ENCODE measurements at places on chromosomes 16 and 17.
A peak's percentile ranks its signal among the peaks of the same experiment; 100 is the strongest.

GRCh38 chr16:9225527-9226316 lies 134.3 kb downstream of the HAPSTR1 start:
- no peak for DNase-seq

DNA sequence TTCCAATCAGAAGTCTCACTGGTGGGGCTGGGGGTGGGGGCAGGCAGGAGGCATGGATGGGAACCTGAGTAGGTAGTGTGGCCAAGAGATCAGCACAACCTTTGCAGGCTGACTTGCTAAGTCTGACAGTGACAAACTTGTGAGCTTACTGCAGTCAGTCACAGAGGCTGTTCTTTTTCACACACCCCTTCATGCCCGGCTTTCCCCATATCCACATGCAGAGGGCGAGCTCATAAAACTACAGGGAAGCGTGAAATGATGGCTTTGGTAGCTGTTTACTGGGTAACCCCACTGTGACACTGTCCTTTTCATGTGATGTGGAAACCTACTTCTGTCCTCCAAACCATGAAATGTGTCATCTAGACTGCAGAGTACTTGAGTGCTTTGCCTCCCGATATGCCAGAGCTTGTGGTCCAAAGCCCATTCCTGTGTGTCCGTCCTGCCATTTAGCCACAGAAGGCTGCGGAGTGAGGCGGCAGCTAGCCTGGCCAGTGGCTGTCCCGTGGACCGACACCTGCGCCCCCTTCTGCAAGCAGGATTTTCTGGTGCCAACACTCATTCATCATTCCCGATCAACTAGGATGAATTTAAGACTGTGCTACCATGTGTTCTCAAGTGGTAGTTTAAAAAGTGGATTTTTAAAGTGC lies 9.8 kb downstream of the GEMIN4 start:
- DNase-seq, result no peak

GRCh38 chr16:55341681-55342080 lies 17.7 kb downstream of the IRX6 start:
- no peak for DNase-seq

DNA sequence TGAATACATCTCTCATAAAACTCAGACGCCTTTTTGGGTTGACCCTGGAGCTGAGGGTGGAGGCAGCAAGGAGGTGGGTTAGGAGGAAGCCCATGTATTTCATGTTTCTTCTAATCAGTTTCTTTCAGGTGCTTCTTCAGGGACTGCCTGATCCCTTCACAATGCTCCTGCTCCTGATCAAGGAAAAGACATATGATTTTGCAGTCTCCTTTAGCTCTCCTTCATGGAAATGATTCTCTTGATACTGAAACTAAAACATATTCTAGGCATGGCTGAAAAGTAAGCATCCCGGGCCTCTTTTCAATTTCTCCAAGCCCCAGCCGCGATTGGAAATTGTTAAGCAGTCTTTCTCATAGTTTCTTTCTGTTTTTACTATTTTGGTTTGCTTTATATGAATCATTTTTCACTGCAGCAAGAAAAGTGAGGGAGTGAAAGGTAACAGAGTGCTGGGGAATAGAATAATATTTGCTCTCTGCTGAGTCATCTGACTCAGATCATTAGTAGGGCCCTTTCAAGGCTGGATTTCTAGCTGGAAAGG lies 730.7 kb downstream of the CDH11 start:
- DNase-seq, result no peak

- no peak for DNase-seq
Observed at GRCh38 chr17:9594065-9594464, 17.6 kb downstream of the CFAP52 start.

GRCh38 chr16:85173146-85173980 lies 61.1 kb upstream of the CIBAR2 start:
- no peak for DNase-seq

DNA sequence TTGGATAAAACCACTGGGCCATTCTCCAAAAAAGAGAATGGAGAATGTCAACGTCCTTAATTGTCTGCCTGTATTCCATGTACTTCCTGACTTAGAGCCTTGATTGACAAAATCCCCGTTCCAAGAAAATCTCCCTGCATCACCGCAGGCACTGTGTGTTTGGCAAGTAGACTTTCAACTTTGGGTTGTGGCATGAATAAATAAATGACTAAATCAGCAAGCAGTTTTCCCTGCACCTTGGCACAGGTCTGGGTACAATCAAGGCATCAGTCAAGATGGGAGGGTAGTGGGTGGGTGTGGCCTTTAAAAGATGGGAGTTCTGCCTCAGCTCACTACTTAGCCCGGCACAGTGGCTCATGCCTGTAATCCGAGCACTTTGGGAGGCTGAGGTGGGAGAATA lies 248.5 kb upstream of the RPL38 start:
- no peak for DNase-seq

DNA sequence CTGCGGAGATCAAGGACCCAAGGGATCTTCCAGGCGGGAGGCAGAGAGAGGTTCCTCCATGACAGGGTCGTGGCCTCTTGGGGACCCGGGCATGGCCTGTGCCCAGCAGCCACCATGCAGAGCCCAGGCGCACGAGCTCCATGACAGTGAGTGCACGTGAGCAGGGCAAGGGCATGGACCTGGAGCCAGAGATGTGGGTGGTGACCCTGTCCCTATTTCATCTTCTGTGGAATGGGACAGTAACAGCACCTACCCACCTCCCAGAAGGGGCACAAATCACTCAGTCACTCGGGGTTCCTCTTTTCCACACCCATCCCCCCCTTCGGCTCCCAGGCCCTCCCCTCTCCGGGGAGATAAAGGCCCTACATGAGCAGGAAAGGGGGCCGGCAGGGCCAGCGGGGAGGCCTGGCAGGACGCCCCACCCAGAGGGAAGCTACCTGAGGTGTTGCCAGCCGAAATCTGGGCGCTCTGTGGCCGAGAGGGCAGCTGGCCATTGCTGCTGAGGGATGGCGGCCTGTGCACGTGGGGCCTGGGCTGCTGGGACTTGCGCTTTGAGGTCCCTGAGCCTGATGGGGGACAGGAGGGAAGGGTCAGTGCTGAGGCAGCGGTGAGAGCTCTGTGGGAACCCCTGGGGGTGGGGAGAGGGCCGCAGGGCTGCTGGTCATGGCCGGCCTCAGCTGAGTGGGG lies 10.4 kb downstream of the UBALD2 start:
- no peak for DNase-seq

DNA sequence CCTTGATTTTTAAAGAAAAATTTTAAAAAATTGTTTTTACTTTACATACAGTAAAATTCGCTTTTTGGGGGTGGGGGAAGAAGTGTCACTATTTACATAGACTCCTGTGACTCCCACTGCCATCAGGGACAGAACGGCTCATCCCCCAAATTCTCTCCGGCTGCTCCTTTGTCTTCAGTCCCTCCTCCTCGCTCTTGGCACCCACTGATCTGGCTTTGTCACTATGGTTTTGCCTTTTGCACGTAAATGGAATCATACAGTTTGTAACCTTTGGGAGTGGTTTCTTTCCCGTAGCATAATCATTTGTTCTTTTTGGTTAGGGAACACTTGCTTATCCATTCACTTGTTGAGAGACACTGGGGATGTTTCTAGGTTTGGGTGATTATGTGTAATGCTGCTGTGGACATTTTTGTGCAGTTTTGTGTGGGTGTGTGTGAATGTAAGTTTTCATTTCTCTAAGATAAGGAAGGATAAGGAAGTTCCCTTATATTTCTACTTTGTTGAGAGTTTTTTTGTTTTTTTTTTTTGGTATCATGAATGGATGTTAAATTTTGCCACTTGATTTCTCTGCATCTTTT lies 27.4 kb downstream of the RAB11FIP4 start:
- DNase-seq, result no peak

DNA sequence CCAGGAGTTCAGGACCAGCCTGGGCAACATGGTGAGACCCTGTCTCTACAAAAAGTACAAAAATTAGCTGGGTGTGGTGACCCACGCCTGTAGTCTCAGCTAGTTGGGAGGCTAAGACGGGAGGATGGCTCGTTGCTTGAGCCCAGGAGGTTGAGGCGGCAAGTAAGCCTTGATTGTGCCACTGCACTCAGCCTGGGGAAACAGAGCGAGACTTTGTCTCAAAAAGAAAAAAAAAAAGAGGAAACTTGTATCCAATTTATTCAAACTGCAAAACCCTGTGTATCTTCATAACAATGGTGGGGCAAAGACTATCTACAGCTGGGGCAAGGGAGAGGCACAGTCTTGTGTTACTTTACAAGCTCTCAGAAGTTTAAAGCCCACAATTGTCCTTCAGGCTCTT lies 21.5 kb downstream of the GRB7 start:
- no peak for DNase-seq

GRCh38 chr16:67040906-67041305 lies 12.0 kb downstream of the CBFB start:
- no peak for DNase-seq

- DNase-seq, result no peak
Observed at GRCh38 chr17:12618557-12618956, 47.1 kb upstream of the MYOCD start.

DNA sequence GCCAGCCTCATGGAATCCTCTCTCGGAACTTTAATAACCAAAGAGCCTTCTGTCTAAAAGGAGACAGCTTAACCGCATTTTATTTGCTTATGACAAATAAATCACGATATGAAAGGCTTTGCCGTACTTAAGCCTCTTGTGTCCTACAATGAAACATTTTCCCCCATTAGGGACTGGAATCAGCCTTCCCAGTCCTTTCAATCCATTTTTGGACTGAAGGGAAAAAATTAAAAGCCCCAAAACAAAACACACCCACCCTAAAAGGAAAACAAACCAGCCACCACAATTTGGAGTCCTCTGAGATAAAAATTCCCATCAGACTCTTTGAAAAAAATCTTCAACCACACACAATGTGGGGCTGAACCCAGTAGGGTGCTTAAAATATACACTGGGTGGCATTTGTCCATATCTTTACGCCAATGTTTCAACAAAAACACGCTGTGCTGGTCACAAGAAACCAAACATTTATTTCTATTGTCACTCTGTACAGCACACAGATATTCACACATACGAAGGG lies 3.0 kb downstream of the HOXB4 start:
- DNase-seq, result no peak

GRCh38 chr17:18910326-18910725 lies 41.6 kb upstream of the SLC5A10 start:
- no peak for DNase-seq

DNA sequence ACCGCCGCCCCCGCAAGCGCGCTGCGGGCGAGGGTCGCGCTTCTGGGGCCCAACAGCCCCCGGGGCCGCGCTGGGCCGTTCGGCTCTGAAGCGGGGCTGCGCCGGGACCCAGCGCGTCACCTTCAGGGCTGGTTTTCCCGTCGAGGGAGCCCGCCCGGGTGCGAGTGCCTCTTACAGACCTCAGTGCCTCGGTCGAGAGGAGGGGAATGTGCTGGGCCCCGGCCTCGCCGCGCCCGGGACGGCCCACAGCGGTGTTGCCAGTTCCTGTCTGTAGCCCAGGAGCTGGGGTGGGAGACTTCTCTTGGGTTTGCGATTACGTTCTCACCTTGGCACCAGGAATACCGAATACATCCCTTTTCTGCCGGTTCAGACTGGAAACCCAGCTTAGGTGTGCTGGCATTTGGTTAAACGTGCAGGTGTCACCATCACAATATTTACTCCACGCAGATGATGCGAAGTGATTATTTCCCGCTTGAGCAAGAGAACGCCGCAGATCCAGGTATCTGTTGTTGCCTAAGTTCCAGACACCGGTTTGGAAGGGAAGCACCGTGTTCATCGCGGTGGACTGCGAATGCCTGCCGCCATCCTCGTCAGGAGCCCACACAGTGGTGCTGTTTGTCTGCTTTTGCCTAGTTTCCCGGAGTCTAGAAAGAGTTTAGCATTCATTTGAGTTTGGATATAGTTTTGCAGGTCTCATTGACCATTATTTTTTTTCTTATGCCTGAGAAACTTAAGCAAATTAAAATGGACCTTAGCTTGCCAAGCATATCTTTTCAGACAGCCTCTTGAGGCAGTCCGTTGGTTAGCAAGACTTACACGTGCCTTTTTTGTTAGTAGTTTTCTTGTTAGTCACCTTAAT lies 914 bp downstream of the MAP1LC3B start:
- no peak for DNase-seq

DNA sequence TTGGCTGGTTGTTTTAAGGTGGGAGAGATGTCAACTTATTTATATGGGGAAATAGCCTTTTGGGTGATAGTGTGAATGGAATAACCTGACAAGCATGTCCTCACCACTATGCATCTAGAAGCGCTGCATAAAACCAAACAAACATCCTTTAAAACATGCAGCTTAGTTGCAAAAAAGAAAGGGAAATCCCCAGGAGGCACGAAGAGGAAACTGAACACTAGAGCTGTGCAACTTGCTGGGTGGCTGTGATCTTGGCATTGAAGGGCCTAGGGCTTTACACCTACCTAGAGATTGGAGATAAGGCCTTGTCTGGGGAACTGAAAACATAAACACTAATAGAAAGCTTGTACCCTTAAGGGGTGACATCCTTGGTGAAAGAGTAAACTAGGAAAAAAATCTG lies 7.3 kb downstream of the C16orf54 start:
- peak; percentile 35 for DNase-seq

DNA sequence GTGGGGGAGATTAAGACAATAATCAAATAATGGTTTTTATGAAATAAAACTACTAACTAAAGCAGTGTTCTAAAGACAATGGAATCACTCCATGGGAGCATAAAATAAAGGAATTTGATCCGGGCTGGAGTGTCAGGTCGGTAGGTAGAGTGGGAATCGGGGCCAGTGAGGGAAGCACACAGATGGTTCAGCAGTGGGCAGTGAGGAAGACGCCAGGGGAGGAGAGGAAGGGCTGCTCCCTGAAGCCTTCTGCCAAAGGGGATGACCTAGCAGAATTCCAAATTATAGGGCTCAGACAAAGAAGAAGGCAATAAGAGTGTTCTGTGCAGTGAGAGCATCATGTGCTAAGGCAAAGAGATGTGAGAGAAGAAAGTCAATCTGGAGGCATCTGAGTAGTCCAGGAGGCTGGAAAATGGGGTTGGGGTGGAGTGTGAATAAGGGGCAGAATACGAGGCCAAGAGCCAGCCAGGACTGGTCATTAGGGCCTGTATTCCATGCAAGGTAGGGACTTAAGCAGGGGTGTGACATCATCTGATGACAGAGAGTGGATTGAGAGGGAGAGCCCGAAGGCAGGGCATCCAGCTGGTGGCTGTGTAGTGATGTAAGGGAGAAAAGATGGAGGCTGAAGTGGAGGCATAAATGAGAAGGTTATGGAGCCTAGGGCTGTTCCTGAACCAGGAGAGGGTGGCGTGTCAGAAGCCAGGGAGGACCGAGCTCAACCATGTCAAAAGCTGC lies 137.6 kb downstream of the COPRS start:
- DNase-seq, result no peak

DNA sequence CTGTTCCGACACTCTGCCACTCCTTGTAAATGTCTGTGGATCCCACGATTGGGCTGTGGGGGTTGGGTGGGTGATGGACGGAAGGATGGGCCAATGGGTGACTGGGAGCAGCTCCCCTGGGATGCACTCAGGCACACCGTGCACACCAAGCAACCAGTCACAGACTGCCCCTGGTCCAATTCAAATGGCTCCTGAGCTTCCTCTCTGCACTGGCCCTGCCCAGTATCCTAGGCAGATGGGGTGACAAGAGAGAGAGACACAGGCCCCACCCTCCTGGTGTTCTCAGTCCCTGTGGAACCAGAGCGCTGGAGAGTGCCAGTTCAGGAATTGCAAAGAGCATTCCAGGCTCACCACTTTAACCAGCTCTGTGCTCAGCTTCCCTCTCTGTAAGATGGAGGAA lies 32.8 kb downstream of the BEAN1 start:
- DNase-seq, result no peak

- DNase-seq, result no peak
Observed at GRCh38 chr17:55437159-55437605, 15.5 kb upstream of the MMD start.

GRCh38 chr17:64423881-64424280 lies 25.0 kb upstream of the MILR1 start:
- no peak for DNase-seq

Data from stimulated activated CD4-positive, alpha-beta T cell treated with anti-CD3 and anti-CD28 coated beads, TNF-alpha, amount 100 ng/mL, for 4 hours (primary cell).